CD4-positive, alpha-beta memory T cell (primary cell): ENCODE measurements at places on chromosomes 1 and 21. TPM values are rescaled to one million over a fixed set of nuclear protein-coding genes. Genes with fewer than 3 reads are reported as not detected.

DNA sequence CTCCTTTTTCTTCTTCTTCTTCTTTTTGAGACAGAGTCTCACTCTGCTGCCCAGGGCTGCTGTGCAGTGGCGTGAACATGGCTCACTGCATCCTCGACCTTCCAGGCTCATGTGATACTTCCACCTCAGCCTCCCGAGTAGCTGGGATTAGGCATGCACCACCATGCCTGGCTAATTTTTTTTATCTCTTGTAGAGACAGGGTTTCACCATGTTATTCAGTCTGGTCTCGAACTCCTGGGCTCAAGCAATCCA, 13.0 kb upstream of the PADI1 start:
- no peaks in the 10 kb centered on the region for H3K36me3 ChIP-seq
- no peak overlapping the region for H3K27ac ChIP-seq
- DNase-seq, result no peak
- no peak overlapping the region for H3K4me3 ChIP-seq
- H3K27me3 ChIP-seq, result no peaks in the 10 kb centered on the region
- H3K4me1 ChIP-seq, result no peaks in the 10 kb centered on the region

DNA sequence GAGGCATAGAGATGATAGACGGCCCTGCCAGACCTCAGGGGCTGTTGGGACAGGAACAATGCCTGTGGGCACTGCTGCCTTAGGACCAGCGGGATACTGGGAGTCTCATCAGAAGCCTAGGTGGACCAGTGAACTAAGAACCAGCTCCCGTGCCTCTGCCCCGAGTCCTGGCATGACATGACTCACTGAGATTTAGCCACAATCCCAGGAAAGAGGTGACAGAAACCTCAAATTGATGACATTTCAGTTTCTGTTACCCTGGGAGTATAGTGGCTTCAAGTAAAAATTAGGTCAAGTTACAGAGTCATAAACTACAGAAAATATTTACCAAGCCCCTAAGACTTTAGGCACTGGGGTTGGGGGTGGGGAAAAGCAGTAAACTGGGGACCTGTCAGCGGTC, 74.6 kb upstream of the GADD45A start:
- H3K27me3 ChIP-seq, result no peaks in the 10 kb centered on the region
- no peak overlapping the region for H3K27ac ChIP-seq
- no peaks in the 10 kb centered on the region for H3K4me1 ChIP-seq
- no peak for DNase-seq
- no peak overlapping the region for H3K4me3 ChIP-seq
- H3K36me3 ChIP-seq, result no peaks in the 10 kb centered on the region

CELA2B gene
- polyA plus RNA-seq, result not detected

GRCh38 chr1:6509919-6510291, 18.4 kb upstream of the PLEKHG5 start:
- DNase-seq, result no peak
- H3K4me1 ChIP-seq, result no peaks in the 10 kb centered on the region
- no peak overlapping the region for H3K27ac ChIP-seq

- H3K4me3 ChIP-seq, result no peak overlapping the region
- DNase-seq, result no peak
These were observed 57.2 kb downstream of the HUNK start for GRCh38 chr21:31930001-31930400.

- H3K27ac ChIP-seq, result no peak overlapping the region
- DNase-seq, result no peak
- H3K4me1 ChIP-seq, result no peaks in the 10 kb centered on the region
- no peak overlapping the region for H3K4me3 ChIP-seq
- no peaks in the 10 kb centered on the region for H3K36me3 ChIP-seq
These were observed 17.8 kb upstream of the CNR2 start for GRCh38 chr1:23930861-23931490.

TMEM59 gene
- polyA plus RNA-seq, result 533 TPM

CCDC17 gene
- polyA plus RNA-seq, result not detected

LINGO4 gene
- polyA plus RNA-seq, result 0.20 TPM

DNA sequence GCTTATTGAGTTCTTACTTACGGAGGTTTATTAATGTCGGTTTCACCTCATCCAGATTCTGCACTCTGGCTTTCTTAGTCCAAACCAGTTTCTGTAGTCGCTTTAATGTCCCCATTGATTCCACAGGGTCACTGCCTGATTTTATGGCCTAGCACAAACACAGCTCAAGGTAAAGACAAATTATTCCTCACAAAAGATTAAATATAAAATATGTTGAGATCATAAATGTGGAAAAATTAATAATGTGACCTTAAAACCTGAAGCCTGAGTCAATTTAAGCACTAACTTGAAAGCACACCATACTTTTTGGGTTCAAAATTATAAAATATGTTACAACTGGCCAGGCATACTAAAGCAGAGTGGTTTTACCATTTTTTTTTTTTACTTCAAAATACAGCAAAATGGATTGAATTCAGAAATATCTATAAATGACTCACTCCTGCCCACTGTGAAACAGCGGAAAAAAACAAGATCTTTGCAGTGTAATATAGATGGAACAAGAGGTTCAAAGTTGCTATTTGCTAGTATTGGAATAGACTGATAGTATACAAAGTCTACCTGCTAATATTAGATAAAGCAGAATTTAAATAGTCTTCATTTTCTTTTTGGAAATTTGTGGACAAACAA, 37.6 kb upstream of the SAMSN1 start:
- no peak overlapping the region for H3K4me3 ChIP-seq
- no peaks in the 10 kb centered on the region for H3K36me3 ChIP-seq
- H3K4me1 ChIP-seq, result peaks cover 11% of the 10 kb centered on the region
- H3K27me3 ChIP-seq, result no peaks in the 10 kb centered on the region
- H3K27ac ChIP-seq, result no peak overlapping the region

PODN gene
- not detected for polyA plus RNA-seq

- no peak for DNase-seq
- peaks cover 33% of the 10 kb centered on the region for H3K36me3 ChIP-seq
- H3K27me3 ChIP-seq, result no peaks in the 10 kb centered on the region
- peaks cover 34% of the 10 kb centered on the region for H3K4me1 ChIP-seq
These were observed 6.2 kb upstream of the OSCP1 start for GRCh38 chr1:36456391-36456928.

- no peaks in the 10 kb centered on the region for H3K4me1 ChIP-seq
- H3K27ac ChIP-seq, result no peak overlapping the region
- H3K27me3 ChIP-seq, result no peaks in the 10 kb centered on the region
- no peak overlapping the region for H3K4me3 ChIP-seq
These were observed 23.7 kb downstream of the WARS2 start for GRCh38 chr1:119116725-119117124.

- no peaks in the 10 kb centered on the region for H3K27me3 ChIP-seq
- H3K36me3 ChIP-seq, result no peaks in the 10 kb centered on the region
- H3K4me3 ChIP-seq, result no peak overlapping the region
- no peaks in the 10 kb centered on the region for H3K4me1 ChIP-seq
- DNase-seq, result no peak
These were observed 357.6 kb downstream of the KIF26B start for GRCh38 chr1:245512181-245512888.

GRCh38 chr1:209743145-209743482, 12.7 kb upstream of the TRAF3IP3 start:
- no peak overlapping the region for H3K27ac ChIP-seq
- peaks cover 25% of the 10 kb centered on the region for H3K4me1 ChIP-seq
- DNase-seq, result no peak
- H3K27me3 ChIP-seq, result no peaks in the 10 kb centered on the region
- no peaks in the 10 kb centered on the region for H3K36me3 ChIP-seq

VWA5B1 gene
- polyA plus RNA-seq, result not detected

DNA sequence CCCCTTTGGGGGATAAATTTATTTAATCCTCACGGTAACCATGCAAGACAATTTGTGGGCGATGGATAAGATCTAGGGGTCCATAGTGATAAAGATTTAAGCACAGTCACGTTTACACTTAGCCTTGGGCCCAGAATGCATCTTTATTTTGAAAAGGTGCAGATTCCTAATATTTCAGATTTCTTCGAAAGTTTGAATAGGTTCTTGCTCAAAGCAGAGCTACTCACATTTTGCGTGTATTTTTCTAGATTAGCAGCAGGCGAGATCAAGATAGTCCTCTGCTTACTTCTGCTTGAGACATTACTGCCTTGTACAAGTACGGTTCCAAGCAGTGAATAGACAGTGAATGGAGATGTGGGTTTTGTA, 647 bp downstream of the TSEN15 start:
- H3K4me3 ChIP-seq, result peak overlapping the region; percentile 95
- peaks cover 39% of the 10 kb centered on the region for H3K4me1 ChIP-seq
- no peaks in the 10 kb centered on the region for H3K27me3 ChIP-seq
- H3K36me3 ChIP-seq, result peaks cover 8% of the 10 kb centered on the region
- peak overlapping the region; percentile 67 for H3K27ac ChIP-seq

GRCh38 chr1:11158291-11158690, 30.9 kb upstream of the ANGPTL7 start:
- H3K36me3 ChIP-seq, result peaks cover 24% of the 10 kb centered on the region
- H3K4me1 ChIP-seq, result peaks cover 9% of the 10 kb centered on the region
- no peak overlapping the region for H3K4me3 ChIP-seq
- H3K27me3 ChIP-seq, result no peaks in the 10 kb centered on the region

DNA sequence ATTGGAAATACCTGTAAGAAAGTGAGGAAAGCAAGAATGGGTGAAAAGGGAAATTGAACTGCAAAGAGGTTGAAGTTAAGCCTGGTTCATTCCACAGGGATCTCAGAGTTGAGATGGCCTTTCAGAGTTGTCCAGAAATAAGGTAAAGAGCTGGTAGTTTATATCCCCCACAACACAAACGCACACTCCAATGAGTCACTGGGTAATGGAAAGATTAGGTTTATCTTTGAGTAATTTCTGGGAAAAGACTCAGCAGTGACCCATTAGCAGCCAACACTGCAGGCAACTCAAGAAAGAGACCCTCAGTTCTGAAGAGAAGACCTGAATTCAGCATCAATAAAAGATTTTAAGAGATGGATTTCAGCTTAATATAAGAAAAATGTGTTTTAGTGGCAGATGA, 485.5 kb downstream of the PTPRC start:
- no peak overlapping the region for H3K4me3 ChIP-seq
- no peaks in the 10 kb centered on the region for H3K4me1 ChIP-seq
- H3K36me3 ChIP-seq, result no peaks in the 10 kb centered on the region
- DNase-seq, result no peak

AQP10 gene
- polyA plus RNA-seq, result not detected

DNA sequence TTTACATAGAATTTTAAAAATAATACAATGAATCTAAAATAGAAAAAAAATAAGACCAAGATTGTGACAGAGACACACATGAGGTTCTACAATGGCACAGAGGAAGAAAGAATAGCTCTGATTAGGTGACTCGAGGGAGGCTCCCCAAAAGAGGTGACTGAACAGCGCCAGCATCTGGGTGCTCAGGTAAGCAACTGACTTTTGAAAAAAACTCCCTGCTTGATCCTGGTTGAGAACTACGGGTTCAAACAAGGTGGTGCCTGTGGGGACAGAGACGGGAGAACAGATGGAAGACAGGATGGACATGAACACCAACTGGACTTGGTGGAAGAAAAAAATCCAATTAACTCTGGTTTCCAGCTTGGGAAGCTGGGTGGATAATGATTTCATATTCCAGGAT, 22.5 kb downstream of the BATF3 start:
- peaks cover 4% of the 10 kb centered on the region for H3K4me1 ChIP-seq
- no peaks in the 10 kb centered on the region for H3K27me3 ChIP-seq

DNA sequence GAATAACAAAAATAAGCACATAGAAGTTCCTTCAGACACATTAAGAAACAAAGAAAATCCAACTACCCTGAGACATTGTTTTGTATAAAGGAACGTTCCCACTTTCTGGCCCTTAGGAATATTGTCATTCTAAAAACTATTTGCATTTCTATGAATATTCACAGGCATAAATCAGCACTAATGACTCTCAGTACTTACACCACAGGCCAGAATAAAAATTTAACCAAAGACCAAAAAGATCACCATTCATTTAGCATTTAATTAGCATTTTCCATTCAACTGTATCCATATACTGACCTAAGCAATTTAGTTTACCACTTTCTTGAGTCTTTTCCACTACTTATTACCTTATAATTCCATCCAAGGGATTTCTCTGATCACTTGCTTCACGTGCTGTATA, 75.4 kb downstream of the TTLL7 start:
- no peak for DNase-seq
- H3K4me3 ChIP-seq, result no peak overlapping the region
- H3K27me3 ChIP-seq, result no peaks in the 10 kb centered on the region
- no peaks in the 10 kb centered on the region for H3K4me1 ChIP-seq
- no peak overlapping the region for H3K27ac ChIP-seq
- H3K36me3 ChIP-seq, result no peaks in the 10 kb centered on the region

GRCh38 chr1:79845936-79846335, 839.4 kb upstream of the ADGRL4 start:
- no peak overlapping the region for H3K27ac ChIP-seq
- DNase-seq, result no peak
- no peaks in the 10 kb centered on the region for H3K4me1 ChIP-seq
- H3K36me3 ChIP-seq, result no peaks in the 10 kb centered on the region
- no peak overlapping the region for H3K4me3 ChIP-seq
- no peaks in the 10 kb centered on the region for H3K27me3 ChIP-seq

RBM11 gene
- 2.0 TPM for polyA plus RNA-seq

DNA sequence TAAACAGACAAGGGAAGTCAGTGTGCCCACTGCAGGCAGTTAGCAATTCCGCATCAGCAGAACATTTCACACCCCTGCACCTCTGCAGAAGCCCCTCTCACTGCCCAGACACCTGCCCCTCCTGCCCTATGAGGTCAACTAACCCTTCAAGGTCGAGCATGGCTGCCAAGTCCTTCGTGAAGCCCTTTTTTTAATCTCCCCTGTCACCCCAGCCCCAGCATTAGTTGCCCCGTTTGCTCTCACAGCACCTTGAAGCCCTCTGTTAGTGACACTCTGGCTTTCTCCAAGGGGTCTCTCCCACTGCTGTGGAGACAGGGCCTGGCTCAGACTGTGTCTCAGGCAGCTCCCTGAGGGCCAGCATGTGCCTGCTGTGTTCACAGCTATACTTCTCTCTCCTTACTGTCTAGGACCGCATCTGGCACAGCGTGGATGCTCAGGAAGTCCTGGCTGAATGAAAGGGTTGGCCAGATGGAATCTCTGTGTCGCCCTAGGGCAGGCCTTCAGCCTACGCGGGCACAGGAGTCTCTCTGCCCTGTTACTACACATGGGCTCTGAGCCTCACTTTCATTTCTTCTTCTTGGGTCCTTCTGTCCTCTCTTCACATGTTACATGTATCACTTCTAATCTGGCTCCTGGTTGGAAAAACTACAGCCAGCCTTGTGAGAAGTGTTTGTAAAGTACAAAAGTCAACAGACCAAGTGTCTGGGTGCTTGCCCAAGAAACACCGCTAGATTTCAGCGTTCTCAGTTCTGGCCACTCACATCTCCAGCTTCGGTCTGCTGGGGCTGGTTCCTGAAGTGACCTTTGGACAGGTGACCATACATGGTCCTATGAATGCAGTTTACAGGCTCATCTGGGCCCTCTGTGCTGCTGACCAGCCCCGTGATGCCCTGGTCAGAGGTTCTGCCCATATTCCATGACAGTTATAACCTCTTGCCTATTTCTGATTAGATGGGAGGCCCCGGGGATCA, 19.7 kb downstream of the SLC2A1 start:
- no peaks in the 10 kb centered on the region for H3K27me3 ChIP-seq
- no peak overlapping the region for H3K4me3 ChIP-seq
- H3K4me1 ChIP-seq, result peaks cover 98% of the 10 kb centered on the region

GRCh38 chr1:177568622-177569021, 397.9 kb downstream of the BRINP2 start:
- H3K27ac ChIP-seq, result no peak overlapping the region
- no peaks in the 10 kb centered on the region for H3K27me3 ChIP-seq
- H3K36me3 ChIP-seq, result no peaks in the 10 kb centered on the region
- H3K4me1 ChIP-seq, result no peaks in the 10 kb centered on the region

CRYBG2 gene
- polyA plus RNA-seq, result 3.8 TPM

GRCh38 chr1:34988147-34988546, 3.0 kb upstream of the TMEM35B start:
- H3K4me3 ChIP-seq, result no peak overlapping the region
- H3K4me1 ChIP-seq, result peaks cover 22% of the 10 kb centered on the region
- no peaks in the 10 kb centered on the region for H3K36me3 ChIP-seq
- no peak for DNase-seq

GRCh38 chr1:39098546-39099250, 72.5 kb downstream of the NDUFS5 start:
- peaks cover 14% of the 10 kb centered on the region for H3K4me1 ChIP-seq
- no peaks in the 10 kb centered on the region for H3K27me3 ChIP-seq
